ENCODE measurements at places on chromosomes 16 and 17. TPM values are rescaled to one million over a fixed set of nuclear protein-coding genes. Genes with fewer than 3 reads are reported as not detected.

DNA sequence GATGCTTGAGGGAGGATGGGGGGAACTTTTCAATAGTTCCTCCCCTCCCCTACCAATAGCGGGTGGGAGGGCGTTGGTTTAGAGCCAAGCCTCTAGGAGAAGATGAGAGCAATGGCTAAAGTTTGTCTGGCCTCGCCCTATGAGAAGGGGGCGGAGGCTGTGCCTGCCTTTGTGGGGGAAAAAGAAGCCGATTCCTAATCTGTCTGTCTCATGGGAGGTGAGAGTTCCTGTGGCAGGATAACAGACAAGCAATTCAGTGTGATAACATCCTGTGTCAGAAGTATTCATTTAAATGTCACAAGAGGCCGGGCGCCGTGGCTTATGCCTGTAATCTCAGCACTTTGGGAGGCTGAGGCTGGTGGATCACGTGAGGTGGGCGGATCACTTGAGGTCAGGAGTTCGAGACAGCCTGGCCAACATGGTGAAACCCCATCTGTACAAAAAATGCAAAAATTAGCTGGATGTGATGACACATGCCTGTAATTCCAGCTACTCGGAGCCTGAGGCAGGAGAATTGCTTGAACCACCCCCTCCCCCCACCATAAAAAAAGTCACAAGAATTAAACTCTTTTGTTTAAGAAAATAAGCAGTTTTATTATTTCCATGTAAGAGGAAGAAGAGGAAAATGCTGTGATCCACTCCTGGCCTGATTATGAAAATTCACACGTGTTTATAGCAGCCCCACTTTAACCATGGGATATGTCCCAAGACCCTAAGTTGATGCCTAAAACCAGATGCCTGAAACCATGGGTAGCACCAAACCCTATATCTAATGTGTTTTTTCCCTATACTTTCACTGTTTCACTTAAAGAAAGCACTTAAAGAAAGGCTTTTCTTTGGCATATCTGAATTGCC lies 1.7 kb downstream of the SLFN5 start:
- DNase-seq, result peak; percentile 78

GRCh38 chr16:59146140-59146539 lies 412.0 kb upstream of the GOT2 start:
- no peak for DNase-seq

RNF40 gene
- 41.0 TPM for total RNA-seq

CES3 gene
- not detected for total RNA-seq

- no peak for DNase-seq
These were observed 29.9 kb downstream of the CIBAR2 start for GRCh38 chr16:85082173-85083050.

GRCh38 chr16:31373235-31373634 lies 18.3 kb downstream of the ITGAX start:
- DNase-seq, result no peak

- peak; percentile 54 for DNase-seq
These were observed 23.9 kb downstream of the SLC39A11 start for GRCh38 chr17:73068322-73069153.

GRCh38 chr16:15732416-15732815 lies 82.4 kb downstream of the NDE1 start:
- DNase-seq, result no peak

DNA sequence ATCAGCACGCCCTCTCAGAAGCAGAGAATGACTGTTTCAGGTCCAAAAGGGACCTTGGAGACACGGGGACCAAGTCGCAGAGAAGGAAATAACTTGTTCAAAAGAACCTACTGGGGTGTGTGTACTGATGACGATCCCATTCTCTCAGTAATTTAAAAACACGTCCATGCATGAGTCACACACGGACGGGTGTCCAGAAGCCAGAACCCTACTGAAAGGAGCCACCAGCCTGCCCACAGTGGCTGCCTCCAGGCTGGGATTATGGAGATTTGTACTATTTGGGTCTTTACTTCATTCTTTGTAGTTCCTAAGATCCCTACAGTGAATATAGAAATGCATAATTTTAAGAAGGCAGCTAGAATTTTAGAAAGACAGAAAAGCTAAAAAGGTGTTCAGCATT lies 27.8 kb downstream of the TMEM204 start:
- no peak for DNase-seq

FOXN1 gene
- total RNA-seq, result not detected

KRT24 gene
- total RNA-seq, result not detected

CCP110 gene
- 7.3 TPM for total RNA-seq

DNA sequence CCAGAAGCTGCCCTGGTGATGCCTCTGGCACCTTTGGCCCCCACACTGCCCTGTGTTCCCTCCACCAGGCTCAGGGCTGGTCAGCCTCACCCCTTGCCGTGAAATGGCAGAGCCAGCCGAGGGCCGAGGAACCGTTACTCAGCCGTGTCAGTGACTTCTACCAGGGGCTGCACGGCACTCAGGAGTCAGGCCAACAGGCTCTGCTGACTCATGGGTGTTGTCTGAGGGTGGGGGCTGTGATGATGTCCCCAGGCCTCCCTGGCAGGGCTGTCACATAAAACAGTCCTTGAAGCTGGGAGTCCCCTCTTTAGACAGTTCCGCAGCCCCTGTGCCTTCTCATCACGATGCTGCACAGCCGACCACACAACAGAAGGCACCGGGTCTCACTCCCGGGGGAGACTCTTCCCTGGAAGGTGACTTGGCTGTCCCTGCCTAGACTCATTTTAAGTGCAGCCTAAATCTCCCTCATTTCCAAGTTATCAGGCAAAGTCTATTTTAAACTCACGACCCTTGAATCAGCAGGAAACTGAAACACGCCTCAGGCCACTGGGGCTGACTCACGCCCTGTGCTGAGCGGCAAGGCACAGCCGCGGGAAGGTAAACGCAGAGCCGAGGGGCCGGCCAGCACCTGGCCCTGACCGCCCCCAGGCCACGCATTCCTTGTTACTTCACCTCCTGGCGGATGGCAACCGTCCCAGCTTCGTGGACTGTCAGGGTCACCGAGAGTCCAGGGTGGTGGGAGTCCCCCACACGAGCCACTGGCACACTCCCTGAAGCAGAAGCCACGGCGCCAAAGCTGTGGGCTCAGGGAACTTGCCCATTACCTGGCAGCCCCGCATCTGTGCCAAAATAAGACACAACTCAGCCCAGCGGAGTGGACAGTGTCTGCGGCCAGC lies 102.6 kb downstream of the ZNF778 start:
- DNase-seq, result peak; percentile 90

ULK2 gene
- 23.9 TPM for total RNA-seq

DNA sequence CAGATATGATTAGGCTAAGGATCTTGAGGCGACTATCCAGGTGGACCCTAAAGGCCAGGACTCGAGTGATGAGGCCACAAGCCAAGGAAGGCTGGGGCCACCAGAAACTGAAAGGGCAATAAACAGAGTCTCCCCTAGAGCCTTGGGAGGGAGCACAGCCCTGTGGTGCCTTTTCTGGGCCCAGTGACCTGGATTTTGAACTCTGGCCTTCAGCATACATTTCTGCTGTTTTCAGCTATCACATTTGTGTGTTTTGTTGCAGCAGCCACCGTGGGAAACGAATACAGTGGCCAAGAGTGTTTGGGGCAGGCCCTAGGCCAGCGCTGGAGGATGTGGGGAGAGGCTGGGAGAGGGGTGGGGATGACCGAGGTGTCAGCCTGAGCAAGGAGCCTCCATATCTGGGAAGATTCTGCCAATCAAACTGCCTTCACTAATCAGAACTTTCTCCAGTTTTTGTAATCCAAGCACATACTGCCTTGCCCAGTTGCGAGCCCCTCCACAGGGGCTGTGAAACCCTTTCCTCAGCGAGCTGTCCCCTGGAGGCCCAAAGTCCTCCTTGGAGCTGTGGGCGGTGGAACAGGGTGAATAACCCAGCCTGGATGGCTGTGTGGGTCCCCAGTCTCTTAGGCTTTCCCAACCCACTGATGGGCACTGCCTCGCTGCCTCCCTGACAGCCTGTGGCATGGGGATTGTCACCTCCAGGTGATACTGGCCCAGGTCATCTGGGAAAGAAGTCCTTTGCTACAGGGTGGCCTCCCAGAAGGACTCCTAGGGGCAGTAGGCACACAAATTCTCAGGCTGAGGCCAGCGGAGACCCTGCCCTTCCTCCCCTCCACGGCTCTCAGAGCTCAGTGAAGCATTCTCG lies 16.8 kb downstream of the B9D1 start:
- no peak for DNase-seq

DNA sequence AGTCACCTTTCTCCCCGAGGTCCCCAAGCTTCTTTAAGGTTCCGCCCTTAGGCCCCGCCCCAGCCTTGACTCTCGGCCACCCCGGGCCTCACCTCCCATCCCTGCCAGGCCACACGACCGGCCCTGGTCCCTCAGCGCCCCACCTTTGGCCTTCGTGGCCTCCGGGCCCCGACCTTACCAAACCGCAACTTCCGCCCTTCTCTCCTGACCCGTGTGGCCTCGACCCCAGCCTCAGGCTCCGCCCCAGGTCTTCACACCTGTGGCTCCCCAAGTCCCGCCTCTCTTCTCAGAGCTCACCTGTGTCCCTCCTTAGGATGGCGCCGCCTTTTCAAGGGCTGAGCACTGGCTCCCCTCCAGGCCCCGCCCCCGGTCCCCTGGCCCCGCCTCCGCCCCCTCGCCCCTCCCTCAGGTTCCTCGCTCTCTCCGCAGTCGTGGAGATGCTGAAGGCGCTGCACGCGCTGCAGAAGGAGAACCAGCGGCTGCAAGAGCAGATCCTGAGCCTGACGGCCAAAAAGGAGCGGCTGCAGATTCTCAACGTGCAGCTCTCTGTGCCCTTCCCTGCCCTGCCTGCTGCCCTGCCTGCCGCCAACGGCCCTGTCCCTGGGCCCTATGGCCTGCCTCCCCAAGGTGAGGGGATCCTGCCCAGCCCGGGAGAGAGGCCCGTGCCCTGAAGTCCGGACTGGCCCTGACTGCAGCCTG lies 10.0 kb upstream of the CISD3 start:
- no peak for DNase-seq

DNA sequence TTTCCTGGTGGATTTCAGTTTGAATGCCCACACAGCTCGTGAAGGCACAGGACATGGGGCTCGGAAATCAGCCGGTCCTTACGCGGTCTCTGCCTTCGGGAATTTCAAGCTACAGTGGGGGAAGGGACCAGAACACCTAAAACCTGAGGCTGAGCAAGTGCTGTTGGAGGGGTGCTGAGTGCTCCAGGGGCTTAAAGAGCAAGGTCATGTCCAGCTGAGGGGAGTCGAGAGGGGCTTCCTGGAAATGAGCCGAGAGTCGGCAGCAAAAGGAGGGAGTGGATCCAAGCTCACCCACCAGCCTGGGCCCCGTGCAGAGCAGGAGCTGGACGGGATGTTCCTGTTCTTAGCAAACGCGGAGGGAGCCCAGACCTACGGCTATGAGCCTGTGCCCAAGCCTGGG lies 73.2 kb upstream of the RPL38 start:
- no peak for DNase-seq

GRCh38 chr16:85231959-85232358 lies 119.7 kb upstream of the CIBAR2 start:
- DNase-seq, result no peak

GRCh38 chr16:69711115-69711740 lies 15.1 kb downstream of the NQO1 start:
- no peak for DNase-seq

- DNase-seq, result no peak
These were observed 100.1 kb downstream of the IRF8 start for GRCh38 chr16:85998868-85999729.

Data from dermis microvascular lymphatic vessel endothelial cell (primary cell).